Stimulated activated CD4-positive, alpha-beta T cell treated with anti-CD3 and anti-CD28 coated beads, TNF-alpha, amount 100 ng/mL, for 24 hours (primary cell): ENCODE measurements at places on chromosomes 12 and 14.

- no peak for DNase-seq
These were observed 404.4 kb upstream of the PDE3A start for GRCh38 chr12:19963972-19964371.

GRCh38 chr12:108326254-108326750 lies 12.8 kb downstream of the CMKLR1 start:
- DNase-seq, result no peak

DNA sequence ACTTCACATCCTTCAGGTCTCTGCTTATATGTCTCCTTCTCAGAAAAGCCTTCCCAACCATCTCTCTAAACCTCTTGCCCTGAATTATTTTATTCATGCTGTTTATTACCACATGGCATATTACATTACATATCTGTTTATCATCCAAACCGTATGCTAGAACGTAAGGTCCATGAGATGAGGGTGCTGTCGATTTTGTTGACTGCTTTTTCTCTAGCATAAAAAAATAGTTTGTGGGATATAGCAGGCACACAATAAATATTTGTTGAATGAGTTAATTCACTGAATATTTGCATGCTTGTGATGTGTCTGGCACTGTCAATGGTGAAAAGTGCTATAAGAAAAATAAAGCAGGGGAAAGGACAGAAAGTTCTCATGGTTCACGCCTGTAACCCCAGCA lies 22.9 kb downstream of the SAMD4A start:
- DNase-seq, result no peak

GRCh38 chr12:67319936-67320335 lies 50.8 kb downstream of the CAND1 start:
- DNase-seq, result no peak

DNA sequence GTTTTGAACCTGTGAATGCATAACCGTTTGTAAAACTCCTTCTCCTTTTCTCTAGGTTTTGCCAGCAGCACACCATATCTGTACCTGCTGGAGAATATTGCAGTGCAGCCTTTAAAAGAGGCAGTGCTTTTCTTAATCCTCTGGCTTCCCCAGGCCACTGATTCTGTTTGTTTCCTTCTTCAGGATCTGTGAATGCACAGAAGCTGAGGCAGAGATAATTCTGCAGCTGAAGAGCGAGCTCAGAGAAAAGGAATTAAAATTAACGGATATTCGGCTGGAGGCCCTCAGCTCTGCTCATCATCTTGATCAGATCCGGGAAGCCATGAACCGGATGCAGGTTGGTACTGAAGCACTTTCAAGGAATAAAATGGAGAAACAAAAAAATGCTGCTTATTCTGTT lies 348.7 kb downstream of the NAV3 start:
- DNase-seq, result no peak

- no peak for DNase-seq
These were observed 1245.6 kb upstream of the SEL1L start for GRCh38 chr14:82779301-82779700.

DNA sequence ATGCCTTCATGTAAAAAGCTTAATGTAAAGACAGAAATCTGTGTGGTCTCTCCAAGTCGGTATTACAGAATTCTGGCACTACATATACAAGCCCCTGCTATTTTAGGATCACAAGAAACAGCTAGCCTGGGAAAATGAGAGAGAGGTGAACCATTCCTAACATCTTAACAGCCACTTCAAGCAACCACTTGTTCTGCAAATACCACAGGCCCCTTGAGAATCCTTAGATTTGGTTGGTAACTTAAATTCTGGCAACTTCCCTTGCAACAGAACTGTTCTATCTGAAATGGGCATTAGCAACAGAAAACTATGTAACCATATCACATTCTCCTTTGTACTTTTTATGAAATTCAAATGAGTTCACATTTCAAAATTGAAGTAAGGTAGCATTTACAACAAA lies 68.5 kb downstream of the SPPL3 start:
- no peak for DNase-seq

GRCh38 chr12:54352022-54352531 lies 12.2 kb downstream of the GPR84 start:
- peak; percentile 50 for DNase-seq

- DNase-seq, result no peak
These were observed 30.7 kb upstream of the BCL7A start for GRCh38 chr12:121990692-121991603.

- no peak for DNase-seq
These were observed 84.6 kb downstream of the GALNT9 start for GRCh38 chr12:132244724-132245295.

GRCh38 chr14:39395555-39396254 lies 36.5 kb downstream of the FBXO33 start:
- no peak for DNase-seq

GRCh38 chr12:124626971-124627411 lies 59.6 kb upstream of the NCOR2 start:
- no peak for DNase-seq

DNA sequence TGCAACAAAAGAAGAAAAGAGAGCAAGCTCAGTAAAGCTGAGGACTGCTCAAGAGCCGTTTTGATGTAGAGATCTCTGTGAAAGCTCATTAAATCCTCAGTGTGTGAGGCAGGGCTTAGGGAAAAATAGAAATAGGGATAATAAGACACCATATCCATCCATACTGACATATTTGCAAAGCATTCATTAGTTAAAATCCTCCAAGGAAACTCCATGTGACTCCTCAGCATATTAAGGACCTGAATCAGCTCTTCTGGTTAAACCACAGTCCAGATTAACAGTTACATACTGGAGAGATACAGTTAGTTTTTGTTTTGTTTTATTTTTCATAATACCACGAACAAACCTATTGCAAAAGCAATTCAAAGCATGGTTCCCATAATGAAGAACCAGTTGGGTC lies 288.2 kb downstream of the PAWR start:
- no peak for DNase-seq

- no peak for DNase-seq
These were observed 64.9 kb upstream of the CATSPERB start for GRCh38 chr14:91796617-91797347.

DNA sequence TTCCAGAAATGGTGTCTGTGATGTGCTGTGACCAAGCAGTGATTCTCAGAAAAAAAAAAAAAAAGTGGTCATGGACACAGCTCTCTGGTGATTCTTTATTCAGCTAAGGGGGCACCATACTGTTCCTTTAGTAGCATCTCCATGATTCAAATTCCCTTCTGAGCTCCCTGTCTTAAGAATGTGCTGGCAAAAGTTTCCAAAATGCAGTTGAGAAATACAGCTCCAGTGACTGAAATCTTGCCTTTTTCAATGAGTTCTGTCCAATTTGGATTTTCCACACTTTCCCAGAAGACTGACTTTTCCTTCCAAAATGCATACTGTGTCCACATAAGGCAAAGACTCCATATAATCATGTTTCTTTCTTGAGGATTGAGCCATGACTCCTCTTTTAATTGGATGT lies 24.3 kb upstream of the CPM start:
- no peak for DNase-seq

DNA sequence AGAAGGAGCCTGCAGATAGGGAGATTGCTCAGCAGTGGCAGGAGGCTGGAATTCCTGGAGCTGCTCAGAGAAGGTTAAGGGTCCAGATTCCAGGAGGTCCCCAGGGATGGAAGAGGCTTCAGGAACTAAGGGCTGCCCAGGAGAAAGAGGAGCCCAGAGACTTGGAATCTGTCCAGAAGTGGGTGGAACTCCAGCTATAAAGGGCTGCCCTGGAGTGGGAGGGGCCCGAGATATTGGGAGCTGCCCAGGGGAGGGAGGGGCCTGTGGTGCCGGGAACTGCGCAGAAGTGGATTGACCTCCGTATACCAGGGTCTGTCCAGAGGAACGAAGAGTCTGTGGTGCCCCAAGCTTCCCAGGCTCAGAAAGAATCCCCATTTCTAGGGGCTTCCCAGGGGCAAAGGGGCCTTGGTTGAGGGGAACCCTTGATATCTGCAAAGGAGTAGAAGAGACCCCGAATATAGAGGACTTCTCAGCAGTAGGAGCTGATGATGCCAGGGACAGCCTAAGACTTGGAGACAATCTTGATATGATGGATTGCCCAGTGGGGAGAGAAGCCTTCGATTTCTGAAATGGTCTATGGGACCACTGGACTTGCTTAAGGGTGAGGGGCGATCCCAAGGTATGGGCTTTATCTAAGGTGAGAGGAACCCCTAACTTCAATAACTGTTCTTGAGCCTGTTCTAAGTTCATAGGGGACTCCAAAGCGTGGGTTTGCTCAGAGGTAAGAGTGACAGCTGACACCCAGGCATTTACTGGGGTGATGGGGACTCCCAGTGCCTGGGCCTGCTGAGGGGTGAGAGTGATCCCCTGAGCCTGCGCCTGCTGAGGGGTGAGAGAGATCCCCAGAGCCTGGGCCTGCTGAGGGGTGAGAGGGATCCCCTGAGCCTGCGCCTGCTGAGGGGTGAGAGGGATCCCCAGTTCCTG lies 45.0 kb downstream of the FAM186A start:
- no peak for DNase-seq

GRCh38 chr14:75884198-75884611 lies 97.6 kb downstream of the TGFB3 start:
- DNase-seq, result no peak

DNA sequence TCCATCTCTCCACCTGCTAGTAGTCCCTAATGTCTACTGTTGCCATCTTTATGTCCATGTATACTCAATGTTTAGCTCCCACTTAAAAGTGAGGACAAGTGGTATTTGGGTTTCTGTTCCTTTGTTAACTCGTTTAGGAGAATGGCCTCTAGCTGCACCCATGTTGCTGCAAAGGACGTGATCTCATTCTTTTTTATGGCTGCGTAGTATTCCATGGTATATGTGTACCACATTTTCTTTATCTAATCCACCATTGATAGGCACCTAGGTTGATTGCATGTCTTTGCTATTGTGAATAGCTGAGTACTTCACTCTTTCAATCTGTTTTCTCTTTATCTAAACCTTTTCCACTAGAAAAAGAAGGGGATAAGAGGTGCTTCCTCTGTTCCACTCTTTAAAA lies 130.0 kb downstream of the TMEM117 start:
- DNase-seq, result no peak

DNA sequence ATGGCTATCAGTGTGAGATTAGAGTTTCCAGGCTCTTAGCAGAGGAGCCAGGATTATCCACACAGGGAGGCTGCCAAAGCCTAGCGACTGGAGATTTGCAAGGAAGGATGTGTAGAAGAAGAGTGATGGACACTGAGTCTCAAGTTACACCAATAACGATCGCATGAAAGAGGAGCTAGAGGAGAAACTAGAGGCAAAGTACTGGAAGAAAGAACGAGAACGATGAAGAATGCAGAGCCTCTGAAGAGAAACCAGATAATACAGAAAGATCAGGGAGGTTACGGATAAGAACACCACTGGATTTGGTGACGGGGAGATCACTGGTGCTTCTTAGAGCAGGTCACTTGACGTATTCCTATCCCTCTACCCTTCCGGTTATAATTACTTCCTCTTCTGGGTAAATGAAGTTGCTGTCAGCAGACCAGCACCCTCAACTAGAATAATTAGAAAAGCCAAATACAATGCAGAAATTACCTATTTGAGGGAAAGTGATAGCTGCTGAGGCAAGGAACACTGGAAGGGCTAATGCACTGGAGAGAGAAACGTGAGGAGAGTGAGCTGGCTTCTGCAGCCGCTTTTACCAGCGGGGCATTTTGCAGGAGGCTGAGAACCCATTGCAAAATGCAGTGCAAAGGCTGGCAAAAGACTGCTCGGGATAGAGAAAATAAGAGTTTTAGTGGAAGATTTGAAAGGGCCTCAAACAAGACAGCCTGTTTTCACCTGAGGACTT lies 93.1 kb upstream of the HIF1A start:
- DNase-seq, result no peak

GRCh38 chr14:90733139-90733808 lies 83.0 kb downstream of the TTC7B start:
- DNase-seq, result no peak

DNA sequence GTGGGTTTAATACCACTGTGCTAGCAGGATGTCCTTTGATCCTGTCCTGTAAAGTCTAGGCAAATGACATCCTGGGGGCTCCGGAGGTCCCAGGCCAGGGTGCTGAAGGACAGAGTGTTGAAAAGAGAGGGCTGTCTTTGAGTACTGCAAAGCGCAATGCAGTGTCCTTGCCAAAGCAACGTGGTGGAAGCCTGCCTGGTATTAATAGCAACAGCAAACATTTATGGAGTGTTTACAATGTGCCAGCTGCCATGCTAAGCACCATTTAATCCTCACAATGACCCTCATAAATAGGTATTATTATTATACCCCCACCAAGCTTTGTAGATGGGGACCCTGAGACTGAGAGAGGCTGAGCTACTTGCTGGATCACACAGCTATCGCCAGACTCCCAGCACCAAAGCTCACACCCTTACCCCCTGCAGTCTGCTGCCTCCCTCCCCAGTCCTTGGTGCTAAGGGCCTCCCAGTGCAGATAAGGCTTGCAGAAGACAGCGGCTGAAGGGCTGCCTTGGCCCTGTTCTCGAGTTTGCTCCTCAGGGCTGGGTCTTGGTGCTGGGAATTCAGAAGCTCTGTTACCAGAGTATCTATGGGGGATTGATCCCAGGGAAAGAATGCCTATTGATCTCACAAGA lies 427.7 kb downstream of the FUT8 start:
- DNase-seq, result no peak

GRCh38 chr12:47164116-47164515 lies 84.4 kb upstream of the AMIGO2 start:
- DNase-seq, result no peak

GRCh38 chr14:77206261-77206824 lies 24.7 kb downstream of the TMEM63C start:
- no peak for DNase-seq
